ENCODE measurements at places on chromosomes 5 and 9. TPM values are rescaled to one million over a fixed set of nuclear protein-coding genes. Genes with fewer than 3 reads are reported as not detected.

GRCh38 chr5:22539762-22540161 is 313.4 kb downstream of the CDH12 start:
- DNase-seq, result no peak

DNA sequence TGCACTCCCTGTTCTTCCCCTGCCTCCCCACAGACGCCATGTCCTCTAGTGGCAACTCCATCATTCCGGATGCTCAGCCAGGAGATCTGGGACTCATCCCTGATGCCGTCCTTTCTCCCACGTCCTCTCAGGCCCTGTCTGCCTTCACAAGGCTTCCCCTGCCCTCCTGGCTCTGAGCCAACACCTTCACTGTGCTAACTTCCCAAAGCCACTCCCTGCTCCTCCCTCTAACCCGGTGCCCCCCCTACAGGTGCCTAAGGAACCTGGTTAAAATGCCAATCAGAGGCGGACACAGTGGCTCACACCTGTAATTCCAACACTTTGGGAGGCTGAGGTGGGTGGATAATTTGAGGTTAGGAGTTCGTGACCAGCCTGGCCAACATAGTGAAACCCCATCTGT is 67.6 kb downstream of the LMX1B start:
- no peak for DNase-seq

Gene CCNH
- total RNA-seq, result 62.5 TPM

Gene TAF11L5
- not detected for total RNA-seq

DNA sequence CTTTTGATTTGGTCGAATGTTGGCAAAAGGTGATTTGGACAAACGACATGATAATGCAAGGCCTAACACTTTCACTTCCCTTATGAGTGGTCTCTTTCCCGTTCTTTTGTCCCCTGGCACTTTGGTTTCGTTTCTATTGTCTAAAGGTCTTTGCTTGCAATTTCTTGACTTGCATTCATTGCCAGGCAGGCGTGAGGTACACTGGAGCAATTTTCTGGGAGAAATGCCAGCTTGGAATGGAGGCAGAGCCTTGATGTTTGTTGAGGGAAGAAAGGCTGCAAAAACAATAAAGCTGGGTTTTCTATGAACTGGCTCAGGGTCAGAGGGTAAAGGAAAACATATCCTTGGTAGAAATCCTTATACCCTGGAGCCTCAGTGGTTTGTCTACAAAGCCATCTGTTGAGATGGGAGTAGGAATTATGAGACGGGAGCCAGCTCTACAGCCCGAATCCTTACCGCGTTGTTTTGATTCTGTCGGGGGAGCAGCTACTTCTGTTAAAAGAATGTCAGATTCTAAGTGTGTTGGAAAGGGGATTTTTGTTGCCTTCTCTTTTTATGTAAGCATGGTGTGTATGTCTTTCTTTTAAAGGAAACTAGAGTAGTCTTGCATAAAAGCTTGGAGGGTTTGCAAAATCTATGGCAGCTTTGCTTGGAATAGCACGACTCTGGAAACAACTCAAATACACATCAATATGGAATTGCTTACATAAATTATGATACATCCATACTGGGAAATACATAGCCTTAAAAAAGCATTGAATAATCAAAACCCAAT is 158.9 kb downstream of the RMI1 start:
- DNase-seq, result peak; percentile 93

Gene ZNF608
- 15.6 TPM for total RNA-seq

All from dermis blood vessel endothelial cell (primary cell).